H7 (cell line): ENCODE measurements at places on chromosomes 1 and 21.
A peak's percentile ranks its signal among the peaks of the same experiment; 100 is the strongest.

DNA sequence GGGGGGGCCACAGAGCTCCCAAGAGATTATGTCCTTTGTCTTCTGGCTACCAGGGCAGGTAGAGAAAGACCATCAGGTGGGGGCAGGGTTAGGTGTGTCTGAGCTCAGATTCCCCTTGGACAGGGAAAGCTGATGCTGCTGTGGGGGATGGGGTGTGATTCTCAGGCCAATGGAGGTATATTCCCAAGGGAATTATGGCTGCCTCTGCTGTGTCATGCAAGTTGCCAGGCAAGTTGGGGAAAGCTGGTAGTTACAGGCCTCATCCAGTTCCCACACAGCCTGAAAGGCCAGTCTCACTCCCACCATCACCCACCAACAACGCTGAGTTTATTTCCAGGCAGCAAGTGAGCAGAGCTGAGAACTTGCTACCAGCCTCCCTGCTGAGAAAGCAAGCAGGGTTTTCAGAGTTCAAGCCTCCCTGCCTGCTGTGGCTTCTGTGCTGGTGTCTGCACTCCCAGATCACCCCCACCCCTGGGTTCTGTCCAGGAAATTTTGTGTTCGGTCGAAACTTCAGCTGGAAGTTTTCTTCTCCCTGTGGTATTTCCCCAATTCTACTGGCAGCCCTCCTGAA, 21.3 kb downstream of the IFI16 start:
- DNase-seq = no peak

- peak; percentile 56 for DNase-seq
These were observed 11.8 kb downstream of the FCMR start for GRCh38 chr1:206909883-206910318.

- no peak for DNase-seq
These were observed 47.6 kb upstream of the SAMD13 start for GRCh38 chr1:84253891-84254290.

DNA sequence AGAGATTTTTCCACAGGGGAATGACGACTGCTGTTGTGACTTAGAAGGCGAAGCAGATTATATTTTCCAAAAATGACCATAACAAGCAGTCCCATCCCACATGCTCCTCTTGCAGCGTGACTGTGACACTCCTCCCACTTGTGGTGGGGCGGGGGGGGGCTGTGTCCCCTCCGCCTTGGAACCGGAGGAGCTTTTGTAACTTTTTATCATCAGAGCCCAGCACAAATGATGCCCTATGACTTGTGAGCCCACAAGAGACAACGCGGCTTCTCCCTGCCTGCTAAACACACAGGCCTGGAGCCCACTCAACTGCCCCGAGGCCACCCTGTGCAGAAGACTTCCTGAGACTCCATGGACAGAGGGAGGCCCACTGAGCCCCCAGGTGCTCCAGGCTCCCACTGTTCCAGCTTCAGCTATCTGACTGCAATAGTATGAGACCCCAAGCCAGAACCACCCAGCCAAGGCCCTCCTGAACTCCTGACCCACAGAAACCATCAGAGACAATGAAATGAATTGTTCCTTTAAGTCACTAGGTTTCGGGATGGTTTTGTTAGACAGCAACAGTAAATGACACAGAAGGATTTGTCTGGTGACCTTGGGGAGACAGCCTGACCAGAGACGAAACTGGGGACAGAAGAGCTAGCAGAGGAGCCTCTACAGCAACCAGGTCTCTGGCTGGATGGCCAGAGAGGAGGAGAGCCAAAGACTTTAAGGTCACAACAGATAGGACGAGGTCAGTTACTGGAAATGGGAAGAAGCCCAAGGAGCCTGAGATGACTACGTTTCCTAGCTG, 58.8 kb downstream of the CAPZB start:
- no peak for DNase-seq

GRCh38 chr1:161305867-161306519, 3.8 kb downstream of the MPZ start:
- peak; percentile 97 for DNase-seq
